ENCODE measurements at places on chromosomes 2 and 18.

DNA sequence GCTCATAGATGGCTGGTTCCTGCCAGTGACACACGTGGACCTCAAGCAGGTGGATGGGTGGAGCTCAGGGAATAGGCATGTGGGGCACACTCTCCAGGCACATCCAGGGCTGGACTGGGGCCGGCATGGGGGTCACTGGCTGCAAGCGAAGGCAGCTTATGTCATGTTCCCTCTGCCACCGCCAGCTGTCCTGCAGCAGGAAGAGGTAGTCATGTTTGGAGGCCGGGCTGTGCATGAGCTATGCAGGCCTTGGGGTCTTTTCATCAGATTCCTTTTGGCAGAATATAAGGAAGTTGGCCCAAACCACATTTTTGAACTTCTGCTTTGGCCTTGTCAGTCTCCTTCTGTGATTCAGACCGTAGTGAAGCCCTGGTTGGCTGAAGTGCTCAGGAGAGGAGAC is 61.5 kb downstream of the AGAP1 start:
- DNase-seq: no peak

DNA sequence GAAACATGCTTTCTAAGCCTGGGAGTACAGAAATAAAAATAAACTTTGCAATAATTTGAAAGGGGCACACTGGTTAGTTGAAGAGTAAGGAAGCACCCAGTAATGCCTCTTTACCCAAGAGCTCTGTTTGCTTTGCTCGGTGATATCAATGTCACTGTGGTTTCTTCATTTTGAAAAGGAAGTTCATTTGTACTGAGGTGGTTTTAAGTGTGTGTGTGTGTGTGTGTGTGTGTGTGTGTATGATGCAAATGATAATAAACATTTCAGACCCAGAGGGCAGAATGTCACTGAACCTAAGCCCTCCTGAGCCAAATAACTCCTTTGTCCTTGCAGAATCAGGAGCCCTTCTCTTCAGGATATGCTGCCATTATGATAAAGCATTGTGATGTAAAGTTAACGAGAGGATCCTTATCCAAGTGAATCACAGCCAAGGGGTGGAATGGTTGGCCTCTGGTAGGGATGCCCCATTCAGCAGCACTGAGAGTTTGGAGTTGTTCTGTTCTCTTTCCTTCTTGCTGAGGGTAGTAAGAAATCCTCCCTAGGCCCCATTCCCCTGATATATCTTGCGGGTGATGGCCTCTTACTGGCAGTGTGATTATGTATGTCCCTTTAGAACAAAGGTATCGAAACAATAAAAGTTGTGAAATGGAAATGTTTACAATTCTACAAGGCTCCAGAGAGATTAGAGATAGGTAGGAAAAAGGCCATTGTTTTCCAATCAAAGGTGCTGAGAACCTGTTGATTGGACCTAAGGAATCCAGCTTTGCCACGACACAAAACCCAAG is 7.6 kb downstream of the ITGA6 start:
- no peak for DNase-seq

GRCh38 chr2:190896477-190896876 is 15.9 kb downstream of the GLS start:
- no peak for DNase-seq

- no peak for DNase-seq
Measured at GRCh38 chr2:102891296-102891695, 129.5 kb downstream of the TMEM182 start.

- DNase-seq: no peak
Measured at GRCh38 chr2:241925821-241926441, 56.4 kb downstream of the RTP5 start.

DNA sequence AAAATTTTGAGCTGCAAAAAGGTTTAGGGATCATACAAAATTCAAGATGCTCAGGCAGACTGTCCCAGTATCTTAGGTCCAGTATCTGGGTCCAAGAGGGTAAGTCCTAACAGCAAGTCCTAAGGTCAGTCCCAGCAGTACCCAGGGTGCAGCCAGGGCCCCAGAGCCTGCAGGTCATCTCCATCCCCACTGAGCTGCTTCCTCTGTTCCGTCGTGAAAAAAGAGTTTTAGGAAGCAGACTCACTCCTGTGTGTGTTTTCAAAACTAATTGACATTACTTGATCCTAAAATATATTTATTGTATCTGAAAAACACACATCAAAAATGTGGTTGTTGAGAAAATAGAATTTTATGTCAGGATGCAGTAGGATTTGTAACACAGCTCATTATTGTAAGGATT is 69.9 kb upstream of the ALKAL2 start:
- DNase-seq: no peak

- no peak for DNase-seq
Measured at GRCh38 chr18:11957636-11958035, 23.7 kb upstream of the IMPA2 start.

GRCh38 chr2:32632089-32632488 is 4.2 kb downstream of the TTC27 start:
- DNase-seq: no peak

GRCh38 chr2:136086253-136087016 is 31.5 kb downstream of the CXCR4 start:
- DNase-seq: no peak

GRCh38 chr2:156728328-156728727 is 292.1 kb downstream of the GPD2 start:
- DNase-seq: no peak

GRCh38 chr2:226117510-226118065 is 682.0 kb downstream of the IRS1 start:
- DNase-seq: no peak

- DNase-seq: no peak
Measured at GRCh38 chr18:62935994-62936393, 220.7 kb downstream of the PHLPP1 start.

GRCh38 chr18:30465096-30465495 is 577.4 kb downstream of the DSC3 start:
- DNase-seq: no peak

GRCh38 chr2:101963198-101963597 is 28.6 kb upstream of the IL1R2 start:
- no peak for DNase-seq

- peak; percentile 16 for DNase-seq
Measured at GRCh38 chr18:3456686-3457069, 6.7 kb downstream of the TGIF1 start.

DNA sequence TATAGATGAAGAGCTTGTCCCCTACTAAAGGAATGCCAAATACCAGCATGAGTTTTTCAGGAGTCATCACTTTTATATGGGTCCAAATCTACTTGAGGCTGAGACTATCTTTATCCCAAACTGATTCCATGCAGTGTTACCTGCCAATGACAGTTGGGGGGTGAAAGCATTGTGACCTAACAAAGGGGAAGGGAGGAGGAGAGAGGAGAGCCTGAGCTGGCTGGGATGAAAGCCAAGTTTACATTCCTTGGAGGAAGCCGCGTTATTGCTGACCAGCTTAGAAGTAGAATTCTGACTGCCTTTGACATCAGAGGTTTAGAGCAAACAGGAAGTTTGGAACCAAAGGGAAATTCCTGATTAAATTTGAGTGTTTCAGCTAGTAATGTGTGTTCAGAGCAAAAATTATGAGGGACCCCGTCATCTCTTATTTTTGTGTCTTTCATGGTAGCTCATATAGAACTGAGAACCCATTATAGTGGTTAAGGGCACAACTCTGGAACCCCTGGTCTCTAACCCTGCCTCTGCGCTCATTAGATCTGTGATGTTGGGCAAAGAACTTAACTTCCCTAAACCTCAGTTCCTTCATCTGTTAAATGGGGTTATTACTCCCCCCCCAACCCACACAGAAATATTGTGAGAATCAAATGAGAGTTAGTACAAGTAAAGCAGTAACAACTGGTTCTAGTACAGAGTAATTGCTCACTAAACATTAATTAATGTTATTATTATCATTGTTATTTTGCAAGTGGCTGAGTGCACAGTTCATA is 199.3 kb upstream of the EPAS1 start:
- no peak for DNase-seq

DNA sequence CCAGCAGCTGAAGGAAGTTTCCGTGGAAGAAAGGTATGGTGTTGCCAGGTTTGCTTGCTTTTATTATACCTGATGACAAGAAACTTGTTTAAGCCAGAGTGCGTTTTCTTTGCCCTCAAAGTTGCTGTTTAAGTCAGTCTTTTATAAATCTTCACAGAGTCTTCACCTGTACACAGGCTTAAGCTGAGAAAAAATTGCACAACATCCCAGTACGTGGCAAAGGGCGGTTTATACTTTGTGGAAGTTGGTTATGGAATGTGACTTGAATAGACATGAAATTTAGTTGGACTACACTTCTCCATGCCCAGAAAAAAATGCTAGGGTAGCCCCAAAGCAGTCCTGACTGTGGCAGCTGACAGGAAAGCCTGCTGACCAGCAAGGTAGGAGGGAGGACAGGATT is 121.5 kb downstream of the RTN4 start:
- no peak for DNase-seq

- no peak for DNase-seq
Measured at GRCh38 chr2:205494537-205495235, 187.6 kb upstream of the NRP2 start.

DNA sequence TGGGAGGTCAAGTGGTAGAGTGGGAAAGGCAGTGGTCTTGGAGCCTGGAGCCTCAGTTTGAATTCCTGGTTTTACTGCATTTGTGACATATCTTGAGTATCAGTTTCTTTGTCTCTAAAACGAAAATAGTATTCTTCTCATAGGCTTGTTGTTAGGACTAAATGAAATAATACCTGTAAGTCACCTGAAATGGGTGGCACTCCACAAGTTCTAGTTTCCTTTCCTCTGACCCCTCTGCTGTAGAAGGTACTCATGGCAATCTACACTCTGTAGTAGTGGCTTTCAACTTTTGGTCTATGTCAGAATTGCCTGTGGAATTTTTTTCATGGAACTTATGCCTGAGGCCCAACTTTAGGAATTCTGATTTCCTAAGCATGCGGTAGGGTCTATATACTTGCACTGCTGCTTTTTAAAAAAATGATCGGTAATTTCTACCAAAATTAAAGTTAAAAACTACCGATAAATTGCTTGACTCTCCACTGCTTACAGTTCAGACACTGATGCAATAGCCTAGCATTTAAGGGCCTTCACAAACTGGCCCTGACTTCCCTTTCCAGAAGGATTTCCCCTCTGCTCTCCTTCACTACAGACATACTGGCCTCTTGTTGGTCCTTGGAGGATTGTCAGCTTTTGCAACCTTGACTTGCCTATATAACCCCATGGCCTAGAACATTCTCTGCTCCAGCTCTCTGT is 47.2 kb downstream of the PLEK start:
- DNase-seq: no peak

- DNase-seq: no peak
Measured at GRCh38 chr2:135532581-135532980, 1.3 kb downstream of the R3HDM1 start.

GRCh38 chr2:150066490-150066889 is 421.0 kb downstream of the RND3 start:
- no peak for DNase-seq

DNA sequence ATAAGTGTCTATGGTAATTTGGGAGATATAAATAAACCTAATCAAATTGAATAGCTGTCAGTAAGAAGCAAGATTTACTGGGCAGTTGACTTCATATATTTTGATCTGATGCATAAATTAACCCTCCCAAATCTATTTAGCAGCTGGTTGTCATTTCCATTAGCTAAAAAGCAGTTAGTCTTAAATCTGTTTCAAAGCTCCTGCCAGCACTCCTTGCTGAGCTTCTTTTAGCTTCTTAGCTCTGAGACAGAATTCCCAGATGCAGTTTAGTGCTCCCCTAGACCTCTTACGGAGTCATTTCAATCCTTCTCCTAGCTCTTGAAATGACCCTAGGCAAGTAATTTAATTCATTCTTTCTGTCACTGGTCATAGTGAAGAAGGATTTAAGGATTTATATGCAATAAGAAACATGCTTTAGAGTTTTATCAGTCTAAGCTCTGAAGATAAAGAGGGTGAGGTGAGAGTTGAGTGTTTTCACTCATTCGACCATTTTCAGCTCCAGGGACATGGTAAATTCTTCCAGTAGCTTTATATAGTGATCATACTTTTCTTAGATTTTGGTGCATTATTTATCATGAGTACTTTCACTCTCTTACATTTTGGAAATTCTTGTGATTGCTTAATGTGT is 98.9 kb downstream of the PHLPP1 start:
- DNase-seq: no peak

DNA sequence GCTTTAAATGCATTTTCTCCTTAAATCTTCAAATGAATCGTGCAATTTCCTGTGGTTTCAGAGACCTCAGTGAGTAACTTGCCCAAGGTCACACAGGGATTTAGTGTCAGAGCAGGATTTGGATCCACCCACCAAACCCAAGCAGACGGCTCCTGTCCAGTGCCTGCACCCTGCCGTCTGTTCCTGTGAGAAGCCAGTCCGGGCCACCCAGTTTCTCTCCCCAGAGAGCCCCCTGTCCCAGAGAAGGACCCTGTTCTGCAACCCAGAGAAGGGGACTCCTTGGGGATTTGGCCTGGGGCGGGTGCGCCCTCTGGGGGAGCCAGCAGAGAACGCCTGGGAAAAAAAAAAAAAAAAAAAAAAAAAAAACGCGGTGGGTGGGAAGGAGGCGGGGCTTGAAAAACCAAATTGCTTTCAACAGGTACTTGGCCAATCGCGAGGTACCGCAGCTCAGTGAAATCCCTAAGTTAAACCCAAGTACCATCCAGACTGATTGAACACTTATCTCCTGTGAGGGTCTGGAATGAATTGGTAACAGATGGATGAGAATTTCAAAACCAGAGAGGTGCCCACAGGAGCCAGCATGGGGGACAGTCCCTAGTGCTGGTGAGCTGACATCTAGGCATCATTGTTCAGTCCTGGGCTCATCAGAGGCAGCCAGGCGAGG is 30.9 kb upstream of the REEP1 start:
- peak; percentile 35 for DNase-seq

DNA sequence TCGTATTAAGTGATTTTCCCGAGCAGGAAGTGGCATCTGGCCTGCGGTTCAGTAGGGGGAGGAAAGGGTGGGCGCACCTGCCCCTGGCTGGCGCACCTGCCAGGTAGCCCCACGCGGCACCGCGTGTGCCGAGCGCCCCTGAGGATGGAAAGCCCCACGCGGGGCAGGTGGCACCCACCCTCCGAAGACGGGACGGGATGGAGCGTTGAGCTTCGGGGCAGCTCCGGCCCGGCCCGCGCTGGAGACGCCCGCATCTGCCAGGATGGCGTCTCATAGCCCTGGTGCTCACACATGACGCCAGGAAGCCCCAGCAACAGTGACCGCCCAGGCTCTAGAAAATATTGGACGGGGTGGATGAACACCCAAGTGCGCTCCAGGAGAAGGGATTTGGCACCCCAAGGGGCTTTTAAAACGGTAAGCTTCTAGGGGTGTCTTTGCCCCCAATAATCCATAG is 2.5 kb upstream of the NFATC1 start:
- no peak for DNase-seq

- DNase-seq: no peak
Measured at GRCh38 chr2:127525691-127526131, 578 bp downstream of the IWS1 start.

DNA sequence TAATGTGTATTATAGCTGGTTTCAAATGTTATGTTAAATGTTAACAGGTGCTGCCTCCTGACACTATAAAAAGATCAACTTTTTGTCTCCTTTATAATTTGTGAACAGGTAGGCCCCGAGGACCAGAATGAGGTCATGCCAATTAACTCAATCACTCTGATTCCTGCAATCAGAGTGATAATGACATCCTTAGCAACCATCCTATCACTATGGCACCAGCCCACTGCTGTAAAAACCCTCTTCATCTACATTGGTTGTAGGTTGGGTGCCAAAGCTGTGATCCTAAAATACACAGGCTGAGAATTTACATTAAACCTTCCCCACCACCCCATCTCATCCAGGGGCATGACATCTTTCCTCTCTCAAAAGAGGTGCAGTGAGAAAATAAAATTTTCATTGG is 103.5 kb downstream of the CPO start:
- DNase-seq: peak; percentile 6

All from NCI-H1092 (cell line).